ENCODE measurements at places on chromosomes 4 and X.

DNA sequence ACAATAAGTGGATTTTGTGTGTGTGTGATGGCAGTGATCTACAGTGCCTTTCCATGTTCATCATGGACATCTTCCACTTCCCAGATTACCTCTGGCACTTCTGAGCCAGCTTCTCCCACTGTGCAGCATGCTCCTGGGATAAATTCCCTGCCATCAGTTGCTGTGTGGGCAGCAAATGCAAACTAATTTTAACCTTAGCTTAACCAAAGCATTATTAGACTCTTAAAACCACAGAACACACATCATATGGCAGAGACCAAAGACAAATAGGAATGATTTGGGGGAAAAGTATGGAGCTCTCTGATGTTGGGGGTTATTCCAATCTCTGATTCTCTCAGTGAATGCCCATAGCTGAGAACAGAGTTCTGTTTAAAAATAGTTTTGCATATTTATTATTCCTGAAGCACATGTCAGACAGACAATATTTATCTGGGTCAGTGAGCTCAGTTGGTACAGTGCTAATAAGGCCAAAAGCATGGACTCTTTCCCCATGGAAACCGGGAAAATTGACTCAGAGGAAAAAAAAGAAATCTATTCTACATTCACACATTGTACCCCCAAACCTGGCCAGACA lies 567.4 kb downstream of the IQCM start:
- no peak for DNase-seq

DNA sequence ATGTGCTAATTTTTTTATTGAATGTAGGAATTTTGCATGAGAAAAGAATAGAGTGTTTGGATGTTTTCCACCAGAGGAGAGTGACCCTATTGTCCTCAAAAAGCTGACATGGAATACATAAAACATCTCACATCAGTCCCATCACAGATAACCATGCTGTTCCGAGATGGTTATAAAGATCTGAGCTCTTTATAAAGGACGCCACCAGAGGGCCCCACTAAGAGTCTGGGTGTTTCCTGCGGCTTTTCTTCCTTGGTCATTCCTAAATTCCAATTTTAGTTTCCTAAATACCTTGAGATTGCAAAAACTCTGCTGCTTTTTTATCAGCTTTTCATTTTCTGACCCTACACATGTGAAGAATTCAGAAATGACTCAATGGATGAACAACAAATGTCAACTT lies 504.5 kb upstream of the FRG1 start:
- DNase-seq: no peak

DNA sequence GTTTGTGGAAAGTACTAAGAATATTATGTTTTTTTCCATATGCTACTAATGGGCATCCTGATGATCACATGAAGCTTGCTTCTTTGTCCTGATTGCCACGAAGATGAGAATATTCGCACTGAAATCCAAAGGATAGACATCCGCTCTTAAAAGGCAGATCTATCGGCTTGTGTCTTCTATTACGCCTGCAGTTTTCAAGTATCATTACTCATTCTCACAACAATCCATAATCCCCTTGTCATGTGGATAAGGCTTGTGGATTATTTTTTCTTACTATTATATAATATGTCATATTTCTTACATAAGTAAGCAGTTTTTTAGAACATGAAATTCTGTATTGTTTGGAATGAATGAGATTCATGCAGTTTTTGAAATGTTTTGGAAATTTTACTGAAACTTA lies 62.8 kb downstream of the KCNIP4 start:
- no peak for DNase-seq

DNA sequence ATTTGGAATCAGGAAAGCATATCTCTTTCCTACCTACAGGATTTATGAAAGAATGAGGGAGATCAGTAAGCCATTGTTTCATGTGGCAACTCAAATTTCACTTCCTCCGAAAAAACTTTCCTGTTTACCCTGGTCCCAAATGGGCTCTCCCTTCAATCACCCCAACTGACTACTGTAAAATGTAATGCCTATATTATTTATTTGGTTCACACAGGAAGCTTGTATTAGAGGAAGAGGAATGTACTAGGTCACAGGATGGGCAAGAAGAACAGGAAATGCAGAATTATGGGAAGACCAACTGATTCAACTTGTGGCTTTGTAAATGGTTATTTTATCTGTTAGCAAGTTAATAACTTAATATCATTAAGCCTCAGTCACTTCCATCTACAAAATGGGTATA lies 23.1 kb downstream of the COL4A6 start:
- no peak for DNase-seq

GRCh38 chr4:70179811-70180210 lies 15.7 kb upstream of the ODAM start:
- DNase-seq: no peak

- DNase-seq: no peak
These were observed 752.5 kb upstream of the PCDH10 start for GRCh38 chr4:132396636-132397035.

- no peak for DNase-seq
These were observed 34.5 kb downstream of the STBD1 start for GRCh38 chr4:76341063-76341462.

All from epithelial cell of prostate (primary cell).